Activated CD8-positive, alpha-beta T cell treated with anti-CD3 and anti-CD28 coated beads for 36 hours (primary cell): ENCODE measurements at places on chromosomes 5 and 9.
A peak's percentile ranks its signal among the peaks of the same experiment; 100 is the strongest.

DNA sequence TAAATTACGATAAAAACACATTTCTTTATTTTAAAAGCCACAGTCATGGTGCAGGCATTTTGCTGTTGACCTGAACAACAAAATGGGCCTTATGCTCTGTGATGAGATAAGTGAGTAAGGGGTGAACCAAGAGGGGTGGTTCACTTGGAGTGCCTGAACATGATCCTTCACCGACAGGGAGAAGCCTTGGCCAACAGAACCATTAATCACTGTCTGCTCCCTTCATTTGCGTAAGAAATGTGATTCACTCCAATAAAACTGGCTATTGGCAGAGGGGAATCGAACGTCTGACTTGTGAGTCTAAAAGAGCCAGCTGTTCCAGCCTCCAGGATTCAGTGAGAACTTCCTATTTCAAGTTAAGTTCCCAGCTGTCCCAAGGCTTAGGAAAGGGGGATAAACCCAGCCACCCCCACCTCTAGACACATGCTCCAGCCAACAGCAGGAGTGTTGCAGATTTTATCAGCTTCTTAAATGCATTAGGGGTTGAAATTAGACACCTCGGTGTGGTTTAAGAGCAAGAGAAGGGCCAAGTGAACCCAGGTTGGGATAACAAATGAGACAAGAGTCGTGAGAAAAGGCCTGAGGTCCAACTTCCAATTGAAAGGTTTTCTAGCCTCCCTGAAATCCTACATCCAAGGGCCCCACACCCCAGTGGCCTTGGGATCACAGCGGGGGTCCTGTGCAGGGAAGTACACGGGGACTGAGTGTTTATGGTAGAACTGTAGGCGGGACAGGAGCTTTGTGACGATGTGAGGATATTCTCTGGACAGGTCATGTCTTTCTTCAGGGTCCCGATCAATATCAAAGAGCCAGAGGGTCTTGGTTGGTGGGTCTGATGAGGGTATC lies 131.4 kb upstream of the LHFPL2 start:
- DNase-seq = no peak

DNA sequence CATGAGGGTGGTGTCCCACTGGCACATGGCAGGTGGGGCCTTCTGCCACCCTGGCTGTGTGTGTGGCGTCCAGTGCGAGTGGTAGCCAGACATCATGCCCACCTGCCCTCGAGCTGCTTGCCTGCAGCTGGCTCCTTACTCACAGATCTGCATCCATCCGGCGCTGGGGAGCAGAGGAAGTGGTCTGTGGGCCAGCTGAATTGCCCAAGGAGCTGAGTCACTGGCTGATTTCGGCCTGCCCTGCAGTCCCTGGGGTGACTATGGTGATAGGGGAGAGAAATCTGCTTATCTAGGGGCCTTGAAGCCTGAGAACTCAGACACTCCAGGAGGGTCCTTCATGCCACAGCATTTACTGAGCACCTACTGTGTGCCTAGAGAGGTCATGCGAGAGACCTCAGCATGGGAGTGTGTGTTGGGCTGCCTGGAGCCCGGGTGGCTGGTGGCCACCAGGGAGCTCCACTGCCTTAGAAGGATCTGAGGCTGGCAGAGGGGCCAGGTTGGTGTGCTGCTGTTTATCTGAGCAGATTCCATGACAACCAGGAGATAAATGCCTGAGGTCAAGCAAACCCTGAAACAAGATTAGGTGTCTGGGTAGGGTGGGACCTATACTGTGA lies 57.1 kb downstream of the SLC22A5 start:
- peak; percentile 92 for DNase-seq

GRCh38 chr9:33153666-33154065 lies 13.5 kb downstream of the B4GALT1 start:
- DNase-seq = no peak

DNA sequence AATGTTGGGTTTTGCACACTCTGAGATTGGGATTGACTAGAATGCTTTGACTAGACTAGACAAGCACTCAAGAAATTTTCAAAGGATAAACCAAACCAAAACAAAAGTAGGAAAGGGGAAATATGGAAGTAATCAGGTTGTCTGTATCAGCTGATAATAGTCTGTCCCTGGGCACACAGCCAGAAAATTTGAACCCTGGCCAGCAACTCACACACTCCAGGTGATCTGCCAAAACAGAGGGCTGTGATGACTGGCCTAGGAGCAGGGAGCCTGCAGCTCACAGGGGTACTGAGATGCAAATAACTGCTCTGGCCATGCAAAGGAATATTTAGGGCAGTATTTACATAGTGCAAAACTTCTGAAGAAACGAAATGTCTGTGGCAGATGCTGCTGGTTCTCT lies 112.3 kb upstream of the SMIM23 start:
- no peak for DNase-seq

GRCh38 chr9:103816146-103816545 lies 278.0 kb upstream of the SMC2 start:
- no peak for DNase-seq

DNA sequence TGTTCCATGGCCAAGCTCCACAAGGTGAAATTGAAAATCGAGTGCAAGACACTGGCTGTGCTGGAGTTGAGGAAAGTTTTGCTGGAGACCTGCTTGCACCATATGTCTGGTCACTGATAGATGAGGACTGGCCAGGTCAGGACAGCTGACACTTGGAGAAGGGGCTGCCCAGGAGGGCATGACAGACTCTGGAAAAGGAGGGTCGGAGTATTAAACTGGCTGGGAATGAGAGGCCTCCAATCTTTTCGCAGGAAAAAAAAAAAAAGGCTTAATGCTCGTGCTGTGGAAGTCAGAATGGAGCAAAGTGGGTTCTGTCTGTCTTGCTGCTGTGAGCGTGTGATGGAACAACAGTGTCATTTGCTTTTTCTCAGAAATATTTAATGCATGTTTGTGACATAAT lies 5.5 kb downstream of the TENT4A start:
- DNase-seq = no peak

GRCh38 chr9:20480249-20480648 lies 142.1 kb downstream of the MLLT3 start:
- no peak for DNase-seq

- no peak for DNase-seq
Measured at GRCh38 chr5:150313501-150313900, 10.8 kb upstream of the ARSI start.

GRCh38 chr5:139262059-139262741 lies 31.3 kb upstream of the MATR3 start:
- no peak for DNase-seq

- DNase-seq = peak; percentile 26
Measured at GRCh38 chr9:120402741-120403542, 177.0 kb downstream of the CDK5RAP2 start.

DNA sequence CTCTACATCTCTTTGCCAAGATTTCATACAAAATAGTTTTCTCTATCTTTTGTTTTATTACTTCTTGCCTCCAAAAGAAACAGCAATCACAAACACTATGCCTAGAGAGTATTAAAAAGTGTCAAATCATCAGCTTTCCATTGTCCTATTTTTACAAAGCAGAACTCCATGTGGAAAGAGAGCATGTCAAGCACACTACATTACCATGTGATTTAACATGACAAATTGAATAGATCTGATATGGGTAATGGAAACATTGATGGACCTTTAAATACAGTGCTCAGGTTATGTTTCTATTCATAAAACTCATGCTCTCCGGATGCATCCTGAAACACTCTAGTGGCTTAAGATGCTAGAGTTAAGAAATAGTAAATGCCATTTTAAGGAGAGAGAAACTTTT lies 791.4 kb upstream of the CTNND2 start:
- no peak for DNase-seq

DNA sequence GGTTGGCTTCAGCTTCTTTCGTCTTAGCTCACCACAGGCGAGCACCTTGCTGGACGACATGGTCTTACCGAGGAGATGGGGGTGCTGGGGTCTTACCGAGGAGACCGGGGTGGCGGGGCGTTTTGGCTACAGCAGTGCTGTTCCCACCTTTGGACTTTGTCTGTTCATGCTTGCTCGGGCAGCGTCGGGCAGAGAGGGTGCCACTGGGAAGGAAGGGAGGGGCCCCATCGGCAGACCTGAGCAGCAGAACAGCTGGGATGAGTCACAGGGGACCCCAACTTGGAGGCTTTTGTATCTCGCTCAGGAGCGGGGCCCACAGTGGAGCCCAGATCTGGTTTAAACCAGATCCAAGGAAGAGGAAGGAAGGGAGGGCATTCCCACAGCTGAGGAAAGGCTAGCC lies 106.0 kb upstream of the CACNA1B start:
- DNase-seq = no peak

- DNase-seq = no peak
Measured at GRCh38 chr9:31034311-31034710, 1350.1 kb upstream of the ACO1 start.

GRCh38 chr5:117813850-117814249 lies 1174.5 kb downstream of the DTWD2 start:
- no peak for DNase-seq
